HFF-Myc (cell line): ENCODE measurements at places on chromosomes 5 and 9.

DNA sequence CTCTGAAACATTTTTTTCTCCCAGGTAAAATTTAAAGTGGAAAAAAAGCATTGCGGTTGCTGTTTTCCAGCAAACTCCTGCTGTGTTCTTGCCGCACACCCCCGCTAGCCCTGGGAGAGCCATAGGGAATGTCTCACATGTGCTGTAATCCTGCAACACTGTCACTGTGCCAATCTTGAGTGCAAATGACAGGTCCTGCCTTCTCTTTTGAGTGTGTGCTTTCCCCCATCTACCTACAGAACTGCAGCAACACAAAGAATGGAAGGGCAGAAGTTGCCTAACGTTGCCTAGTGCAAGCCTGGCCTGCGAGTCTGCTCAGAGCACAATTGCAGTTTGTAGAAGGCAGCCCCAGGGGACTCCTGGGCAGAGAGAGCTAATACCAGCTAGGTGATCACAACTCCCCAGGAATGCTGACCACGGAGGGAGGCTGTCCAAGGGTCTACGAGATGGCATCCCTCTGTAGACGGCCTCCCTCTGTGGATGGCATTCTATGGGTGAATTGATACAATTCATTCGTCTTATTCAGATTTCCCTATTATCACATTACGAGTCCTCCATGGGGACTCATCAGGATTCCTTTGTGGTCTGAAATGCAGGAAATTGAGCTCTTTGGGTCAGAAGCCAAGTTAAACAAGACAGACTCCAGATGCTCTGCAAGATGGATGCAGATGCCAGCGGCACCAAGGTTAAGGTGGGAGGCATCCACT, 172.6 kb upstream of the S1PR3 start:
- DNase-seq = no peak

GRCh38 chr9:115192280-115192679, 74.3 kb upstream of the TNC start:
- DNase-seq = no peak

GRCh38 chr5:5721881-5722280, 299.4 kb downstream of the ICE1 start:
- no peak for DNase-seq

DNA sequence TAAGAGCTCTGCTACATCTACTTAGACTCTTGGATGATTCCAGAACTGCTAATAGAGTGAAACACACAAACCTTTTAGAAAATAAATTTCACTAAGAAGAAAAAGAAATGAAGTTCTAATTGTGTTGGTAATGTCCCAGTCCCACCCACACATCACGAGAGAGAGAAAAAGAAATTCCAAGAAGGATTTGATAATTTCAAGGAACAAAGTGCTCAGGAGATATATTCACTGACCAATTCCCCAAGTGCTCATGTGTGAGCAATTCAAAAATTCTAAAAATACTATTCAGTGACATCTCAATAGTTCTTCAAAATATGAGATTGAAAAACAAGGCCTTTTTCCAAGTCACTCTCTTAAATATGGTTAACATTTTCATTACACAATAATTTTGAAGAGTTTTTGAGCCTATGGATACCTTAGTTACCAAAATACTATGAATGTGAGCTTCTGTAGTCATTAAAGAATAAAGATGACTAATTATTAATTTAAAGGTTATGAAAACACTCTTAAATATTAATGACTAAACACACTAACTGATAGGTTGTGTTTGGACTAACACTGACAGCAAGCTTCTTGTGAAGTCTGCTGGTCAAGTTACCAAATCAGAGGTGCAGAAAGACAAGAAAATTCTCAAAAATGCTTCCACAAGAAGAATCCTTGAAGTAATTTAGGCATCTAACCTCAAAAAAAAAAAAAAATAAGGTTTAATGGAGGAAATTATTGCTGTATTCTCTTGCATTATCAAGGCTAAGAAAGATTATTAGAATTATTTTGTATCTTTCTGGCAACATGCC, 245.3 kb downstream of the PDE4D start:
- no peak for DNase-seq
